ENCODE measurements at places on chromosomes 3 and 15.

GRCh38 chr3:119375106-119375505 is 80.9 kb downstream of the ARHGAP31 start:
- DNase-seq = no peak

DNA sequence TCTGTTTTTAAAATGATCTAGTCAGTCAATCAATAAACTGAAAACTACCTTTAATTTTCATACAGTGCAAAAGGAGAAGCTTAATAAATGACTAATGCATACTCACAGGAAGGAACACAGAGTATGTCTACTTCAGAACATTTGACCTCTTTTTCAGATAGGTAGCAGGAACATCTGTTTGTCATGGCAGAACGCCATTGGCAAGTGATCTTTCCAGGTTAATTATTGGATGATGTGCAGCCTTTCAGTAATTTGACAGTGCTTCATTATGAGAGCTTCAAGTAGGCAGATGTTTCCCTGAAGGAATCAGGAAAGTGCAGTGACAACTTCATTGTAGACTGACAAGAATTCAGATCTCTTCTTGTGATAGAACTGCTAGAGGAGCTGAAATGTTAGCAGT is 325.0 kb downstream of the OTOL1 start:
- DNase-seq = no peak

GRCh38 chr15:72183781-72184164 is 13.8 kb downstream of the GRAMD2A start:
- no peak for DNase-seq

DNA sequence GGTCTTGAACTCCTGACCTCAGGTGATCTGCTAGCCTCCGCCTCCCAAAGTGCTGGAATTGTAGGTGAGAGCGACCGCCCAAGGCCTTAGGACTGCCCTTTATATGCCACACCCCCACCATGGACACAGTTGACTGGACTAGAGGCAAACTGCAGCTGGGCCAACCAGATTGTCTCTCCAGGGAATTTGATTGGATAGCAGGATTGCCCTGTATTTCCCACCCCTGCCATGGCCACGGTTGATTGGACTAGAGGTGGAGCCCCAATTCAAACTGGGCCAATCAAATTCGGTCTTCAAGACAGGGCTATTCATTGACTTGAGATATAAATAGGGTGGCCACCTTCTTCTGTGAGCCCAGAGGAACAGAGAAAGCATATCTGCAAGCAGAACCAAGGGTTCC is 6.9 kb upstream of the CLPX start:
- DNase-seq = no peak

DNA sequence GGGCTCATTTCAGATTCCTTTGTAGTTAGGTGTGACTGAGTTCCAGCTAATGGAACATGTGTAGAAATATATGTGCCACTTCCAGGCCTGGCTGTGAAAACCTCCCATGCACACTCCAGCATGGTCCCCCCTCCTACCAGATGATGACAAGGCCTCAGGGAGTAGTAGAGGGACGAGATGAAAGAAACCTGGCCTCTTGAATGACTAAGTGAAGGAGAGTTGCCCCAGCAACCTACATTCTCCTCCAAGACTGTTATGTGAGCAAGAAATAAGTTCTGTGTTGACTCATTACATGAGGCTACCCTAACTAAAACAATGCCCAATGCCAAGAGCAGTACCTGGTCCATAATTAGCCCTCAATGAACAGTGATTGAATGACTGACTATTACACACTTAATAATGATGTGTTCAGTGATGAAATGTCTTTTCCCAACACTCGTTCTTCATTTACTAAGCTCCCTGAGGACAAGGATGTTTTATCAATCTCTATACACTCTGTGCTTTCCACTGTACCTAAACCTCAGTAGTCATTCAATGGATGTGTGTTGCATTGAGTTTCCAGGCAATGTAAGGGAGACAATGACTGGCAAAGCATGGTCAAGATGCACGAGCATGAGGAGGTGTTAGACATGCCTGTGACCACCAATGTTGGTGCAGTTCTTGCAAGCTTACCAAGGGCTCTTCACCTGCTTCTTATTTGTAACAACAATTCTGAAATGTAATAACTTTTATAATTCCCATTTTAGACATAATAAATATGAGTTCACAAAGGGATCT is 62.0 kb upstream of the BCL6 start:
- no peak for DNase-seq

GRCh38 chr15:34861214-34861613 is 65.9 kb upstream of the ACTC1 start:
- no peak for DNase-seq

DNA sequence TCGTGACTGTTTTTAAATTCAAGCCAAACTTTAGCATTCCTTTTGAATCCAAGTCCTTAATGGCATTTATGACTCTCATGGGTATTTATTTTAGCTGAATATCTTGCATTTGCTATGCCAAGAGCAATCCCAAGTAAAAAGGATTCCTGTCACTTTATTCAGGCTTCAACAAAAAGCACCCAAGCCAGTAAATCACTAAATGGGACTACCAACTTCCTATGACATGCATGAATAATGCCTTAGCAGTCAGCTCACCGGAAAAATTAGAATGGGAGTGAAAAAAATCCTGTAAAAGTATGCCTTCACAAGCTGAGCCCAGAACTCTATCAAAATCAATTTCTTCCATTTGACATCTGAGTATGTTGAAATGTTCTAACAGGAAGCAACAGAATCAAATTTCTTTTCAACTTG is 1297.9 kb downstream of the ROBO2 start:
- DNase-seq = no peak

DNA sequence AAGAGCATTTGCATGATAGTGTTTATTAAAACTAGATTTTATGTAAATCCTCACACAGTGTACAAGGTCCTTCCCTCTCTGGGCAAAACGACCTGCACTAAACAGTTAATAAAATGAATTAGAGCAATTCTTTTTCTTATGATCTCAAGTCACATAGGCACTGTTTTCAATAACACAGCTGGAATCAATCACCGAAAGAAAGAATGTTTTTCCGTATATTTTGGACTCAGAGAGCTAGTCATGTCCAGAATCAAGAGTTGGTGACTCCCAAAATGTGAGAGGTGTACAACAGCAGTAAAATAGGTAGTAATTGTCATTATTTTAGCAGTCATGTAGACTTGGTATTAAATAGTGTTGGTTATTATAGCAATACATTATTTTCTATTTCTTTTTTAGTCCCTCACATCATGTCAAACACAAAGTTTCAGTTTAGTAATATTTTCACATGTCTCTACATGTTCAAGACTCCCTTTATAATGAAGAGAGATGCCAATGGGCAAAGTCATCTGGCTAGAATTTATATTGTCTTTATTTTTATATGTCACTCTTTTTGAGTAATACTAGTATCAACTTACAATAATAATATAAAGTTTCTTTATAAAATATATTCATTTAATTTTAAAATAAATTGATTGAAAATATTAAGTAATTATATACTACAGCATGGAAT is 448.6 kb upstream of the CDIN1 start:
- DNase-seq = no peak

GRCh38 chr3:139559541-139559940 is 20.0 kb upstream of the RBP1 start:
- no peak for DNase-seq

Measured in NCI-H1694 treated with DMSO at 0.1 percent for 48 hours (cell line).